Fibroblast of skin of right quadriceps (primary cell): ENCODE measurements at places on chromosomes 11 and 22.

DNA sequence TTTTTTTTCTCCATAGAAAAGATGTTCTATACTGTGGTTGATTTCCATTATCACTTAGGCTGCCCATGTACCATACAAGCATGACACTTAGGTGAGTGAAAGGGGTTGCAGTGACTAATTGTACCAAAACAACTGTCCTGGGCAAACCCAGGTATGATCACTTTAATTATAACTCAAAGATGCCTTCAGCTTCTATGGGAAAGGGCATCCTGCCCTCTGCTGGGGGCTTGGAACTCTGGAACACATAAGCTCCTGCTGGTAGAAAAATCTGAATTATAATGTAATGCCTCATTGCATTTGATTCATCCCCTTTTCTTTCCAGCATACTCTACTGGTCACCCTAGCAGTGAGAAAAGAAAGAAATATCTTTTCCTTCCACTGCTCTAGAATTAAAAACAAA, 206.3 kb downstream of the DDX10 start:
- DNase-seq: peak; percentile 70

- DNase-seq: no peak
These were observed 13.4 kb downstream of the EPS8L2 start for GRCh38 chr11:719214-720016.

- peak; percentile 39 for DNase-seq
These were observed 60.9 kb upstream of the EED start for GRCh38 chr11:86183694-86184093.

DNA sequence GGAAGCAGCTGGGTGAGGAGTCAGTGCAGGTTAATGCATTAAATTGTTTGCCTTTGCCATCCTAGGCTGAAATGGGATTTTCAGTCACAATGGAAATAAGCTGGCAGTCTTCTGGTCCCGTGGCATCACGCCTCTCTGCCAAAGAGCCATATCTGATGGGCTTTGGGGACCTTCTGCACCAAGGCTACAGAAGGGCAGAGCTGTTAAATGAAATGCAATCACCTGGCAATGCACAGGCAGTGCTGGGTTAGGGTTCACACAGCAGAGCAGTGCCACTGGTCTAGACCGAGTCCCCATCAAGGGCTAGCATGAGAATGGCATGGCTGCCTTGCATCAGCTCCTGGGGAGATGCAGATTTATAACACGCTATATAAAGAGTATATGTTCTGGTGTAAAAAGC, 749.2 kb downstream of the NTM start:
- no peak for DNase-seq

- no peak for DNase-seq
These were observed 107.7 kb downstream of the CEP164 start for GRCh38 chr11:117435326-117435725.

DNA sequence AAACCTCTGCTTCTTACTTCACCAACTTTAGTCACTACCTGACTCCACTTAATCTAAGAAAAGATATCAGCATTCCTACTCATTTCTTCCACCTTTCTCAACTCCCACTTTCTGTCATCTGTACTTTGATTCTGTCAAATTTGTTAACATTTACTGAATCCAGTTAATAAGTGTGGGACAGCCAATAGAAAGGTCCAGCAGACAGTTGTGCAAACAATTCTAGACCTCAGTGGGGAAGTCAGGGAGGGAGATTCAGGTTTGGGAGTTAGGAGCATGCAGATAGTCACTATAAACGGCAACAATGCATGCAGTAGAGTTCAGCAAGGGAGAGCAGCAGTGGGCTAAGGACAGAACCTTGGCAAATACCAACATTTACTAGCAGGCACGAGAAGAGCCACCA, 4.1 kb downstream of the FBXO3 start:
- DNase-seq: no peak
